CD8-positive, alpha-beta memory T cell (primary cell): ENCODE measurements at places on chromosomes 7 and 10. TPM values are rescaled to one million over a fixed set of nuclear protein-coding genes. Genes with fewer than 3 reads are reported as not detected.

- H3K36me3 ChIP-seq, result no peaks in the 10 kb centered on the region
- no peaks in the 10 kb centered on the region for H3K27me3 ChIP-seq
- peaks cover 5% of the 10 kb centered on the region for H3K4me1 ChIP-seq
- H3K4me3 ChIP-seq, result no peak overlapping the region
These were observed 5.2 kb upstream of the FRA10AC1 start for GRCh38 chr10:93707623-93708022.

DNA sequence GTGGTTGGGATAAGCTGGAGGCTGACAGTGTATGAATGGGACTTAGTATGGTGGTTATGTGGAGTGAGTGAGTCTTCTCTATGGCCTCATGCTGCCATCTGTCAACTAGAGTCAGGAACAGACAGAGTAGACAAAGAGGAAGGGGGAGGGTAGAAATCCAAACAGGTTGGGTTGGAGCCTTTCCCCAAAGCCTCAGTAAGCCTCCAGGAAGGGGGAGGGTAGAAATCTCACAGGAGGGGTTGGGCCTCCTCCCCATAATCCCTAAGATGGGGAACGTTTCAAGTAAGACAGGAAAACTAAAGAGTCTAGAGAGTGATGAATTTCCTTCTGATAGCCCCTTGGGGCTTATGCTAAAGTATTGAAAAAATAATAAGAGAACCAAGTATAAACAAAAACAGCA, 2.0 kb upstream of the AKR1B15 start:
- no peaks in the 10 kb centered on the region for H3K27me3 ChIP-seq
- no peak overlapping the region for H3K4me3 ChIP-seq
- no peak for DNase-seq
- no peaks in the 10 kb centered on the region for H3K36me3 ChIP-seq

- no peaks in the 10 kb centered on the region for H3K27me3 ChIP-seq
- no peak for DNase-seq
- H3K27ac ChIP-seq, result no peak overlapping the region
- H3K4me1 ChIP-seq, result no peaks in the 10 kb centered on the region
- no peak overlapping the region for H3K4me3 ChIP-seq
These were observed 20.6 kb upstream of the MCM10 start for GRCh38 chr10:13140627-13141190.

DNA sequence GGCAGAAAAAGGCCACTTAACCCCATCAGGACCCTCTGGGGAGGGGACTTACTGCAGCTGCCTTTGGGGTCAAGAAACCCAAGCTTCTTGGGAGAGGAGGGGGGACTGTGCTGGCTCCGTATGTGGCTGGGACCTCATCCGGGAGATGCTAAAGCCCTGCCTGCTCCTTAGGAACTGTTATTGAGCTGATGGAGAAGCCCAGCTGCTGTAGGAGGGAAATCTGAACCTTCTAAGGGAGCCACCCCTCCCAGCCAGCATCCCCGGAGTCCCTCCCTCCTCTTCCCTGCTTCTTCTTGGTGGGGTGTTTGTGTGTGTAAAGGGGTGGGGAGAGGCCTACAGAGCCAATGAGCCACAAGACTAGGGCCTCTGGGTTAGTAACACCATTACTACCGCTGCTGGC, 8.2 kb downstream of the KCNIP2 start:
- no peak overlapping the region for H3K4me3 ChIP-seq
- no peaks in the 10 kb centered on the region for H3K36me3 ChIP-seq
- H3K4me1 ChIP-seq, result peaks cover 67% of the 10 kb centered on the region
- DNase-seq, result no peak
- no peak overlapping the region for H3K27ac ChIP-seq
- H3K27me3 ChIP-seq, result no peaks in the 10 kb centered on the region

DNA sequence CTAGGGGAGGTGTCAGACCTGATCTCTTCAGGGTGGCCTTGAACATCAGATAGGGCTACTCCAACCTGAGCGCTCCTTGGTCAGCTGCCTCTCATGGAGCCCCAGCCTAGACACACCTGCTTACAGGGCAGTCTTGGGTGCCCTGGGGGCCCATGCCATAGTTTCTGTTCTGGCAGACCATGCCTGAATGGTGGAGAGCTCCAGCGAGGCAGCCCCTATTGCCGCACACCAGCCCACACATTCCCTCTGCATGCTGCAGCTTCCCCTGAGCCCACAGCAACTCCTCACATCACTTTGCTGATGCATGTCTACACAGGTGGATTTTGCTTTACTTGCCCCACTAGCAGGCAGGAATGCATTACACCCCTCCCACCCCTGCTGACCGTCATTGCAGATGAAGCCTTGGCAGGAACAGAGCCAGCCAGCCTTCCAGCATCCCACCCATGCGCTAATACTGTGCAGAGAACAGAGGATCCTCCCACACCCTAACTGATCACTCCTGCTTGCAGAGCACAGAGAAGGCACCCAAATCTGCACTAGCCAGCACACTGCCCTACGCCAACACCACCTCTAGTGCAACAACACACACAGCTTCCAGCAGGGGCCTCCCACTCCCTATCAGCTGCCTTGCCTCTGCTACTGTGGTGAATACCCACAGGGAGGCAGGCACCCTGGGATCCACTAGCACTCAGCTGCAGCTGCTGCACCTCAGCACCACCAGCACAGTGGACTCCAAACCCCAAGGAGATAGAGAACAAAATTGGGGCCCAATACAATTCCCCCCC, 43.0 kb upstream of the GRM3 start:
- no peaks in the 10 kb centered on the region for H3K36me3 ChIP-seq
- no peak overlapping the region for H3K27ac ChIP-seq
- no peak overlapping the region for H3K4me3 ChIP-seq
- H3K4me1 ChIP-seq, result no peaks in the 10 kb centered on the region

DNA sequence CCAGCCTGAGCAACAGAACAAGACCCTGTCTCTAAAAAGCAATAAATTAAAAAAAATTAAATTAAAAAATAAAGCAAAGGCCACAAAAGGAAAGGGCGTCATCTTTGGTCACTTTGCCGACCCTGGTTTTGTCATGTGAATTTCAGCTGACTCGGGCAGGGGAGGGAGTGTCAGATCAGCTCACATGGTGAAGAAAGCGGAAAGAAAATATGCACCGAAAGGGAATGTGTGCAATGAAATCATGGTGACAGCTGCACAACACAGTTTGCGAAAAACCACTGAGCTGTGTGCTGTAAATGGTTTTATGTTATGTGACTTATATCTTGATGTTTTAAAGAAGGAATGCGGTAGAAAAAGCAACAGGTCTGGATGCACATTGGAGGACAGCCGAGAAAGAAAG, 39.8 kb downstream of the RCC1L start:
- H3K27ac ChIP-seq, result no peak overlapping the region
- H3K36me3 ChIP-seq, result no peaks in the 10 kb centered on the region
- no peak for DNase-seq
- H3K4me3 ChIP-seq, result no peak overlapping the region
- no peaks in the 10 kb centered on the region for H3K4me1 ChIP-seq

GRCh38 chr7:2096692-2097387, 135.9 kb downstream of the MAD1L1 start:
- no peaks in the 10 kb centered on the region for H3K36me3 ChIP-seq
- H3K4me1 ChIP-seq, result peaks cover 35% of the 10 kb centered on the region
- no peaks in the 10 kb centered on the region for H3K27me3 ChIP-seq

DNA sequence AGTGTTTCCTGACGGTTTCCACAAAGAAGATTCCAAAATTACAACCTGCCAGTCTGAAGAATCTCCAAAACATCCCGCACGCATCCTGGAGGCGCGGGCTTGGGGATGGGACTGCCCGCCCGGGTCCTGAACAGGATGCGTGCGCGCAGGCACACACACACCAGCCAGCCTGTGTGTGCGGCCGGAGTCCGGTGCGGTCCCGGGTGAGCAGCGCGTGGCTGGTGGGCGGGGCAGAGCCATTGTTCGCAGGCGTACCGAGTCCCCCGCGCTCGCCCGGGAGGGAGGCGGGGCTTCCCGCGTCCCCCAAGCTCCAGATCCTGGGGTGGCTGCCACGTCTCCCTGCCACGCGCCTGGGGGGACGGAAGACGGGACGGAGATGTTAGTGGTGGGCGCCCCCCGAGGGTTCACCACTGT, 675 bp upstream of the SCD start:
- H3K4me1 ChIP-seq, result peaks cover 12% of the 10 kb centered on the region
- no peaks in the 10 kb centered on the region for H3K27me3 ChIP-seq
- H3K4me3 ChIP-seq, result peak overlapping the region; percentile 79
- H3K27ac ChIP-seq, result peak overlapping the region; percentile 57
- DNase-seq, result peak; percentile 61
- H3K36me3 ChIP-seq, result no peaks in the 10 kb centered on the region

- H3K4me1 ChIP-seq, result no peaks in the 10 kb centered on the region
- no peaks in the 10 kb centered on the region for H3K36me3 ChIP-seq
- no peak overlapping the region for H3K4me3 ChIP-seq
- no peak for DNase-seq
- no peaks in the 10 kb centered on the region for H3K27me3 ChIP-seq
These were observed 30.0 kb upstream of the INHBA start for GRCh38 chr7:41732843-41733306.

DNA sequence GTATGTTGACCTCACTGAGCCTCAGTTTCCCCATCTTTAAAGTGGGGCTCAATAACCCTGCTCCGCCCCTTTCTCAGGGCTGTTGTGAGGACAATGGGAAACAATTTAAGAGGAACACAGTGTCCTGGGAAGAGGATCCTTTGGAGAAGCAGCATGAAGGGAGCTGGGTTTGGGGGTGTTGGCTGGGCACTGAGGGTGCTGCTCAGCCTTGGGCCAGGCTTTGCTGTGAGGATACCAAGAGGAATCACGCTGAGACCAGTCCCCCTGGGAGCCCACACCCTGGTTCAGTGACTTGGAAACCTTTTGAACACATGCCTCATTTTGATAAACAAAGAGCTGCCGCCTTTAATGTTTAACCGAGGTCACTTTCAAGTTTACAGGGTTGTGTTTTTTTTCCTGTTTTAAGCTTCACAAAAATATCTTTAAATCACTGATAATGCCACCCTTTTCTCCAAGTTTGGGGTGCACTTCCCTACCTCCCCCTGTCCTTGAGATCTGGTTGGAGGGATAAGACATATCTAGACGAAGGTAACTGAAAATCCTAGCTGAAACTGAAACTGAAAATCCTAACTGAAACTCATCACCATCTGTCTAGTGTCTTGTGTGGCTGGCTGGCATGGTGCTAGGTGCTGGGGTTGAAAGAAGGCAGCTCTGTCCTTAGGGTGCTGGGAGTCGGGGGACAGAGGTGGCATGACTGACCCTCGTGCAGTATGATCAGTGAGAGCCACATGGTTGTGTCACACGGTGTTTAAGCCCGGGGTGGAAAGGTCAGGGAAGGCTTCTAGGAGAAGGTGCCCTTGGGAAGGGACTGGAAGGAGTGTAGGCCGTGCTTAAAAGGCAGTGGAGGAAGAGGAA, 27.7 kb downstream of the ZNF775 start:
- no peak for DNase-seq
- peak overlapping the region; percentile 86 for H3K4me3 ChIP-seq
- peak overlapping the region; percentile 93 for H3K27ac ChIP-seq
- no peaks in the 10 kb centered on the region for H3K36me3 ChIP-seq

GRCh38 chr7:30796105-30796869, 25.1 kb downstream of the MINDY4 start:
- H3K27me3 ChIP-seq, result no peaks in the 10 kb centered on the region
- H3K36me3 ChIP-seq, result no peaks in the 10 kb centered on the region
- no peak overlapping the region for H3K4me3 ChIP-seq
- peaks cover 10% of the 10 kb centered on the region for H3K4me1 ChIP-seq
- H3K27ac ChIP-seq, result no peak overlapping the region
- DNase-seq, result no peak

DNA sequence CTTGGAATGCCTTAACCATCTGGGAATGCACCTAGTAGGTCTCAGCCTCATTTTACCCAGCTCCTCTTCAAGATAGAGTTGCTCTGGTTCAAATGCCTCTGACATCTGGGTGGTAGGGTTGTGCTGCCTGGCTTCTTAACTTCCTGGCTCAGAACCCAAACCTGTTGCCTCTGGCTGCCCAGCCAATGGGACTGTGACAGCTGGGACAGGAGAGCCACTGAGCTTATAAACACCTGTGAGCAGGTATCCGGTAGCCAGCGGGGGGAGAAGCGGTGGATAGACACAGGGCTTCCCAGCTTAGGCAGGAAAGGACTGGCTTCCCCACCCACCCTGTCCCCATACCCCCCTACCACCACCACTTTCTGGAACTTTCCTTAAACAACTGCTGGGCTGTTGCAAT, 115.8 kb upstream of the CARD11 start:
- no peaks in the 10 kb centered on the region for H3K27me3 ChIP-seq
- no peak for DNase-seq
- H3K4me3 ChIP-seq, result no peak overlapping the region
- H3K27ac ChIP-seq, result no peak overlapping the region
- no peaks in the 10 kb centered on the region for H3K36me3 ChIP-seq

DNA sequence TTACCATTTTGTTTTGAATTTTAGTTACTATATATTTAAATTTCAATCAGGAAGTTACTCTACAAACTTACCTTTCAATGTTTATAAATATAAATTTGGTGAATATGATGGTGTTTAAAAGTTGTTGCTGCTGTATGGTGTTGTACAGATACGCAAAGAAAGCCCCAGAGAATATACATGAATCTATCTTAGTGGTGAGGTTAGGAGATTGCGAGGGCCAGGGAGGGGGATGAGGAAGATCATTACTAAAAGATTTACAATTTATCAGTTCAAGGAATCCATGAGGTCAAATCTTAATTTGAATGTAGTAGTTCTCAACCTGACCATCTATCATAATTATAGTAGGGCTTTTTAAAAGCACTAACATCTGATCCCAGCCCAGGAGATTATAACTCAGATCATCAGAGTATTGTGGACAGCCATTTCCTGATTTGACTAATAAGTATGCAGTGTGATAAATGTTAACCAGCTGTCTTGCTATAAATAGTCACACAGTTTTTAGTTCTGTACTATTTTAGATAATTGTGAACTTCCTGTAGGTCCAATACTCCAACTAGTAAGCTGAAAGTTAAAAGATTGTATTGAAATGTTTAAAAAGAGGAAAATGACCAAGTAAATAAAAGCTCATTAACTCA, 23.6 kb downstream of the FAM3C start:
- H3K36me3 ChIP-seq, result no peaks in the 10 kb centered on the region
- H3K27me3 ChIP-seq, result no peaks in the 10 kb centered on the region
- no peak overlapping the region for H3K27ac ChIP-seq
- no peak overlapping the region for H3K4me3 ChIP-seq
- no peaks in the 10 kb centered on the region for H3K4me1 ChIP-seq

- DNase-seq, result no peak
- H3K27ac ChIP-seq, result no peak overlapping the region
- no peak overlapping the region for H3K4me3 ChIP-seq
- H3K36me3 ChIP-seq, result no peaks in the 10 kb centered on the region
- H3K27me3 ChIP-seq, result no peaks in the 10 kb centered on the region
These were observed 64.7 kb downstream of the CDK14 start for GRCh38 chr7:90660819-90661218.

DNA sequence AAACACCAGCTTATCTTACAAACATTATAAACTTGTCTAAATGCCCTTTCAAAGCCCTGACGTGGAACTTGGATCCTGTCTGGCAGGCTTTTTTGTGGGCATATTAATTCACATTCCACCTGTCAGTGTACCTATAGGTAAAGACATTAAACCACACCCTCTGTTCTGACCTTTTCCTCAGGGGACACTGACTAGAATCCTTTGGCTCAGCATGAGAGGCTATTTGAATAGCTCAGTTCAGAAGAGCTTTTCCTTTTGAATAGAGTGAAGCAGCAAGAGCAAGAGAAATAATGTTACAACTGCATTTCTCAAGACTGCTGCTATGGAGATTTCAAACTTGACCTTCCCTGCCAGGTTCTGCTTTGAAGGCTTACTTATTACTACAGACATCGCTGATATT, 76.9 kb downstream of the CYP51A1 start:
- H3K27me3 ChIP-seq, result no peaks in the 10 kb centered on the region
- peaks cover 17% of the 10 kb centered on the region for H3K4me1 ChIP-seq
- H3K27ac ChIP-seq, result no peak overlapping the region
- H3K36me3 ChIP-seq, result peaks cover 4% of the 10 kb centered on the region
- no peak for DNase-seq
- no peak overlapping the region for H3K4me3 ChIP-seq

Gene TAS2R3
- total RNA-seq, result 1.0 TPM

Gene HYAL4
- not detected for total RNA-seq

Gene GOLGA7B
- total RNA-seq, result 0.29 TPM

Gene CCL26
- not detected for total RNA-seq

Gene NUPR2
- total RNA-seq, result not detected

Gene SNCG
- not detected for total RNA-seq

Gene JAKMIP3
- total RNA-seq, result 0.09 TPM
